RWPE2 (cell line): ENCODE measurements at places on chromosomes 11 and 22.
A peak's percentile ranks its signal among the peaks of the same experiment; 100 is the strongest.

DNA sequence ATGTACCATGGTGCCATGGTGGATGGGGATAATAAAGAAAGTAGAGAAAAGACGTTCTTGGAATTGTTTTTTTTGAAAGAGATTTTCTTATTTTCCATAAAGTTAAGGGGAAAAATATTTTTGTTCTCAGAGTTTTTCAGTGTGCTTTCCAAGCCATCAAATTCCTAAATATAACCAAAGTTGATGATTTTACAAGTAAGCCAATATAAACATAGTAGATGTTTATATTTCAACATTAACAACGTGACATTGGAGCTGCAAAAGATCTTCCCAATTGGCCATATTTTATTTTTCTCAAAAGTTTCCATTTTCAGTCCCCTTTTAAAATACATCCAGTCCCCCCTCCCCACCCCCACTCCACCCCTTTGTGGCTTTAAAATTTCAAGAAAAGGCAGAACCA lies 80.9 kb upstream of the PICALM start:
- no peak for DNase-seq

- DNase-seq, result no peak
These were observed 193.3 kb downstream of the TRPC6 start for GRCh38 chr11:101390539-101390938.

GRCh38 chr11:72722050-72722748 lies 30.0 kb downstream of the ARAP1 start:
- DNase-seq, result peak; percentile 83

DNA sequence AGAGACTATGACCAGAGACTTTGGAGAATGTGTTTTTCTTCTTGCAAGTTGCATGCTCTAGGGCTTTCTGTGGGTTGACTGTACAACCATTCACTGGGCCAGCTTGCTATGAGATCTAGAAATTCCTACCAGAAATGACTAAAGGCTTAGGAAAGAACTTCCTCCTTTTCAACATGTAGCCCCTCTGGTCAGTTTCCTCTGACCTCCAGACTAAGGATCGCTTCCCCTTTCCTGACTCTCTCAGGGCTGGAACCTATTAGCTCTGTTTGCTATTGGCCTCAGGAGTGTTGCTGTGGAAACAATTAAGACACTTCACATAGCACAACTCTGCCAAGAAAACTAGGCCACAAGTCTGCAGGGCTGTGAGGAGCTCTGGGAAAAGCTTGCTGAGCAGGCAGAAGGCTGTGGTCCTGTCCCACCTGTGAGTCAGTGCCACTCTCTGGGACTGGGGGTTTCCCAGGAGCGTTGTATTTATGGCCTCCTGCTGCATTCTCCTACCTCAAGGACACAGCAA lies 10.7 kb downstream of the CRY2 start:
- DNase-seq, result no peak

DNA sequence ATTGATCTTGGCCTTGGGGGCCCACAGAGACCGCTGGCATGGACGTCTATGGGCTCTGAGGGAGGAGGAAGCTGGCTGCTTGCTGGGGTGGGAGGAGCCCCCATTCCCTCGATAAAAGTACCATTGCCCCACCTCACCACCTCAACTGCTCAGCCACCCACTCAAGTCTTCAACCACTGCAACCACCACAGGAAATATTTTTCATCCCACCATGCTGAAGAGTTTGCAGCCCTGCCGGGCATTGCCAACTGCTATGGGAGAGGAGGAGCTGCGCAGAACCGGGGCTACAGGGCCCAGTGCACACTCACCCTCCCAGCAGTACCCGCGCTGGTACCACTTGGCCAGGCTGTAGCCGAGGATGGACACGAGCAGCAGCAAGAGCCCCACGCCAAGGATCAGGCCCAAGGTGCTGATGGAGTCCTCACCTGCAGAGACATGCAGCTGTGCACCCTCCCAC lies 29.2 kb downstream of the IL10RA start:
- DNase-seq, result no peak

DNA sequence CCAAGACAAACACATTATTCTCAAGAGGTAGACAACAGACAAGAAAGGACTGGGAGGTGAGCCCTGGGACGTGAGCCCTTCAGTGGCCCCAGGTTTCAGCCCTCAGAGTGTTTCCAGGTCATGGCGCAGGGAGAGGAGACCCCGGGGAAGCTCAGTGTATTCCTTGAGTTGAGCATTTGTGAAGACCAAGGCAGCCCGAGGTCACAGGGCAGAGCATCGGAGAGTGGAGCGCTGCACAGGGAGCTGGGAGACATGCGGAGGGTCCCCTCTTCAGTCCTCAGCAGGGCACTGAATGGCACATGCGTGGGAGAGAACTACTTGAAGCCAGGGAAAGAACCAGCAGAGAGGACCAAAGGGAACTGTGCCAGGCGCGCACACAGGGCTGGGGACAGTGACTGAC lies 11.7 kb downstream of the KRTAP5-6 start:
- DNase-seq, result no peak

DNA sequence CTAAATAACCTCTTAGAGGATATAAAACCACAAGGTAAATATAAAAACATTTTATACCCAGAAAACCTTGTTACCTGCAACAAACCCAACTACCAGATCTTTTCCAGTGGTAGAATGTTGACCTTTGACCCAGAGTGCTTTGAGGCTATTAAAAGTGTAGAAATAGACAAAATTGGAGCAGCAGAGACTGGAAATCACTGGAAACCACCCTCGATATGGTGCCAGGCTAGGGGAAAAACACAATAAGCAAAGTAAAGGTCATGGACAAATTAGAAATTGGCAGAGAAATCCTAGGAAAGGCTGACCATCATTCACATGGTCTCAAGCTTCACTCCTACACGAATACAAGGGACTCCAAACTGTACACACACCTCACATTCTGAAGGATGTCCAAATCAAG lies 26.7 kb downstream of the SLC25A17 start:
- DNase-seq, result no peak

DNA sequence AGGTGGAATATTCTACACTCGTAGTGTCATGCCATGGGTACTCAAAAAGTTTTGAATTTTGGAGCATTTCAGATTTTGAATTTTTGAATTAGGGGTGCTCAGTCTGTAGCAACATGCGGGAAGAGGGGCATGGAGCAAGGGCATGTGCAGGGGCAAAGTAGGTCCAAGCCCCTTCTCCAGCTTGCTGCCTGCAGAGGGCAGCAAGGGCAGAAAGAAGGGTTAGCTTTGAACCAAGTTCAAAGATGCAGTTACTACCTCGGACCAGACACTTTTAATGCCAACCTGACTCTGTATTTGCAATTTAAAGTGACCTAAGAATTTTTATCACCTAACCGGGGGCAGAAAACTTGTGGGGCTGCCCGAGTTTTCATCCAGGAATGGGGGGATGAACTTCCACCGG lies 68.2 kb downstream of the CD82 start:
- DNase-seq, result no peak

GRCh38 chr11:12188548-12189317 lies 78.3 kb downstream of the MICAL2 start:
- no peak for DNase-seq

GRCh38 chr11:66363187-66363601 lies 8.4 kb downstream of the SLC29A2 start:
- no peak for DNase-seq

- no peak for DNase-seq
These were observed 24.5 kb downstream of the RPUSD4 start for GRCh38 chr11:126186708-126187529.

DNA sequence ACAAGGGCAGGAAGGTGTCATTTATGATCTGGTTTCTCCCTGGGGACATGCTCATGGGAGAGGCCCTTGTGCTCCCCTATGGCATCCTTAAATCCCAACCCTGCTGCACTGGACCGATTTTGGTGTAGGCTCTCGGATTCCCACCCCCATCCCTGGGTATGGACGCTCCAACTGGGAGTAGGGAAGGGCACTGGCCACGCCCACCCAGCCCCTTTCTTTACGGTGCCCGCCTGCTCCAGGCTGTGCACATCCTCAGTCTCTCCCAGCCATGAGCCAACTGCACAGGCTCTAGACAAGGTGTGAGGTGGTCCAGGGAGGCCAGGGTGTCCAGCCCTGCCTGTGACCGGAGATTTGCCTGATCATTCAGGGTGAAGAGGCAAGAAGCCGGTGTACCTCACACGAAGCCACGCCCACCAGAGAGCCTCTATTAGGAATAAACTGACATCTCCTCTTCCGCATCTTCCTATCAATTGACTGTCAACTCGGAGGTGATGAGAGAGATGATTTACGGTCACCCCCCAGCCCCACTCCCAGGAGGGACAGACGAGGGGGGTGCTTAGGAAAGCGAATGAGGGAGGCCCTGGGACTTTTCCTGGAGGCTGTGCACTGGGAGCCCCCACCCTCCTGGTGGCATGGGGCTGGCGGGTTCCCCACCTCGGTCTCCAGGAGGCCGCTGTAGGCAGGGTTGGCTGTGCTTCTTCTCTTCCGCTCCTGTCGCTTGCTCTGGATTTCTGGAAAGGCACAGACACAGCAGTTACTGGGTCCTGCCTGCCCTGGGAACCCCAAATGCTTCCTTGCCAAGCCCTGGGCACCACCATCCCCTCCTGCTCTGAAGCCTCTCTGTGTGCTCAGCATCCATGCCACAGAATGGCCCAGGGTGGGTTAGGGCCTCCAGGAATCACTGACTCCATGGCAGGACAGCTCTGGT lies 116.7 kb downstream of the PHF21B start:
- DNase-seq, result no peak

DNA sequence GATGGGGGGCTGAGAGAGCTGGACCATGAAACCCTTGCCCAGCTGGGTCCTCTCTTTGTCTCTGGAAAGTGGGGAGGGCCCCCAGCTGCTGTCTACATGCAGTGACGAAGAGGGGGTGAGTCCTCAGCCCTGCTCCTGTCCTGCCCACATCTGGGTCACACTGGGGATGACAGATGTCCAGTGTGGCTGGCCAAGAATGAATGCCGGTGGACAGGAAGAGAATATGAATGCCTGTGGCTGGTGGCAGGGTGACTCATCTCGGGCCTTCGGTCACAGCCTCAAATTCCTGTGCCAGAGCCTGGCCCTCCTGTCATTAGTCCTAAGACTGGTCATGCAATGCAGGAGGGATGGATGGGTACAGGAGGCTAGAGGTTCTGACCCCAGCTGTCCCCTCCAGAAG lies 2.2 kb upstream of the PNPLA3 start:
- DNase-seq, result no peak

GRCh38 chr11:126265811-126266210 lies 2.9 kb downstream of the SRPRA start:
- no peak for DNase-seq

- peak; percentile 29 for DNase-seq
These were observed 2.0 kb upstream of the ASCL2 start for GRCh38 chr11:2272228-2272945.

DNA sequence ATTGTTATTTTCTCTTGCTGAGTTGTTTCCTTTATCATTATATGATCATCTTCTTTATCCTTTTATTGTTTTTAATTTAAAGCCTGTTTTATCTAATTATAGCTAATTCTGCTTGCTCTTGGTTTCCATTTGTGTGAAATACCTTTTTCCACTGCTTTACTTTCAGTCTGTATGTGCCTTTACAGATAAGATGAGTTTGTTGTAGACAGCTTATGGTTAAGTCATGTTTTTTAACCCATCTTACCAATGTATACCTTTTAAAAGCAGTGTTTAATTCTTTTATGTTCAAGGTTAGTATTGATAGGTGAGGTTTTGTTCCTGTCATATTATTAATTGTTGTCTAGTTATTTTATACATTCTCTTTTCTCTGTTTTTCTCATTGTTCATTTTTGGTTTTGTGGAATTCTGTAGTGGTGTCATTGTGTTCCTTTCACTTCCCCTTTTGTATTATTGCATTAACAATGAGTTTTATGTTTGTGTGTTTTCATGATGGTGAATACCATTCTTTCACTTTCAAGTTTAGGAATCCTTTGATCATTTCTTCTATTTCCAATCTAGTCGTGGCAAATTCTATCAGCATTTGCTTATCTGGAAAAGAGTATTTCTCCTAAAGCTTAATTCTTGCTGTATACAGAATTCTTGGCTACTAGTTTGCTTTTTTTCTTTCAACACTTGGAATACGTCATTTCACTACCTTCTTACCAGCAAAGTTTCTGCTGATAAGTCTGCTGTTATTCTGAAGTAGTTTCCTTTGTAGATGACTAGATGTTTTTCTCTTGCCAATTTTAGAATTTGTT lies 21.8 kb downstream of the OR5AN1 start:
- DNase-seq, result no peak

- DNase-seq, result no peak
These were observed 48.7 kb upstream of the SYT13 start for GRCh38 chr11:45334836-45335235.

DNA sequence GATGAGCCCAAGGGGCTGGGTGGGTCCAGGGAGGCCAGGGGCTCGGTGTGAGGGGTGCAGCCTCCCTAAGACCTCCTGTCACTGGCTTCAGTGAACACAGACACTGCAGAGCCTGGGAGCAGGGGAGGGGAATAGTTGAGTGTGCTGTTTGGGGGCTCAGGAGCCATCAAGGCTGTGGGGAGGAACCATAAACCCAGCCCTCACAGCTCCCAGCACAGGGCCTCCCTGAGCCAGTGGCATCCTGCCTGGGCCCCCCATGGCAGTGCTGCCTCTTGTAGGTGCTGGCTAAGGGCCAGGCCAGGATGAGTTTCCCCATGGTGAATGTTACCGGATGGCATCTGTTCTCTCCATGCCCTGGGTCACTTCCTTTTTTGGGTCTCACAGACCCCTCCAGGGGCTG lies 25.5 kb downstream of the KCNJ5 start:
- no peak for DNase-seq

DNA sequence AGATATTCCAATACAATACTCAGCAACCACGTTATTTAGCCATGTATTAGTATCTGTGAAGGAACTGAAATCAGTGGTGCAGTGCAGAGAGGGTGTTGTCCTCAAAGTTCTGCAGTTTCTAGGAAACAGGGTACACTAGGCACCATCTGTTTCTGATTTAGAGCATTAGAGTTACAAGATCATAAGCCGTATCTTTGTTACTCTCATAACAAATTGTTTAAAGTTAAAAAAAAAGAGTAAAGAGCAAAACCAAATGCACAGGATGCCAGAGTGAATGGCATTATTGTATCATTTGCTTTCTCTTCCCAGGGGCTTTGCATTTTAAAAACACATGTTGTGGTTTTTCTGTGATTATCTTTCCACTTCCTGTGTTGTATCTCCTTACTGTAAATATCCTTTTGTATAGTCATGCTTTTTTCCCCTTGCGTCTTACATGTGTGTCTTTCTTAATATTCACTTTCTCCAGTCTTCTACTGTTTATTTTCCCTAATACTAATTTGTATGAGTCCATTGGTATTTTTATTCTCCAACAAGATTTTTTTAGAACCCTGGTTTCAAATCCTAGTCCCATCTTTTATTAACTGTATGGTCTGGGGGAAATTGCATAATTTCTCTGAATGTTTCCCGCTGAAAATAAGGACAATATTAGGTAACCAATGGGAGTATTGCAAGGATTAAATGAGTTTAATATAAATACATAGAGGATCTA lies 15.2 kb upstream of the NUP160 start:
- no peak for DNase-seq

DNA sequence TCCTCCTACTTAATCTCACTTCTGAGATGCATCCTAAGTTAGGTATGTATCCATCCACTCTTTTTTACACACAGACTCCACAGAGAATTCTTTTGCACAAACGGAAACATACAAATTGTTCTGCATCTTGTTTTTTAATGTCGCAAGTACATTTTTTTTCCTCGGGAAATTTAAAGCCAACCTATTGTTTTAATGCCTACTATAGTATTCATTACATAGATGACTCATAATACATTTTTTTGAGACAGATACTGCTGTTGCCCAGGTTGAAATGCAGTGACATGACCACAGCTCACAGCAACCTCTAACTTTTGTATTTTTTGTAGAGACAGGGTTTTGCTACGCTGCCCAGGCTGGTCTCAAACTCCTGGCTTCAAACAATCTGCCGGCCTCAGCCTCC lies 90.8 kb upstream of the TMEM45B start:
- peak; percentile 7 for DNase-seq
